SW 1271 (cell line): ENCODE measurements at places on chromosomes 16 and 17.

- DNase-seq = no peak
These were observed 258.2 kb downstream of the PARN start for GRCh38 chr16:14371778-14372431.

DNA sequence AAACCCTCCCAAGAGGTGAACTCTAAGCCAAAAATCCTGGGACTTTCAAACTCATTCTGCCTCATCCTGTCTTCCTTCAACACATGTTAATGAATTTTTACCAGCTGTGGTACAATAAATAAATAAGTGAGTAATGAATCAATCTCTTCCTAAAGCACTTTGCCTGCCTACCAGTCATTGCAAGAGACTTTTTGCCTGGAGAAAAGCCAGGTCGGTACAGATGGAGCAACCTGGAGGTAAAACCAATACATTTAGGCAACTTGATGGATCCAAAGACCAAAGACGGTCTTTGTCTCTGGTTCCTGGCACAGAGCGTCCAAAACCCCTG is 324.2 kb downstream of the PMP22 start:
- DNase-seq = no peak

DNA sequence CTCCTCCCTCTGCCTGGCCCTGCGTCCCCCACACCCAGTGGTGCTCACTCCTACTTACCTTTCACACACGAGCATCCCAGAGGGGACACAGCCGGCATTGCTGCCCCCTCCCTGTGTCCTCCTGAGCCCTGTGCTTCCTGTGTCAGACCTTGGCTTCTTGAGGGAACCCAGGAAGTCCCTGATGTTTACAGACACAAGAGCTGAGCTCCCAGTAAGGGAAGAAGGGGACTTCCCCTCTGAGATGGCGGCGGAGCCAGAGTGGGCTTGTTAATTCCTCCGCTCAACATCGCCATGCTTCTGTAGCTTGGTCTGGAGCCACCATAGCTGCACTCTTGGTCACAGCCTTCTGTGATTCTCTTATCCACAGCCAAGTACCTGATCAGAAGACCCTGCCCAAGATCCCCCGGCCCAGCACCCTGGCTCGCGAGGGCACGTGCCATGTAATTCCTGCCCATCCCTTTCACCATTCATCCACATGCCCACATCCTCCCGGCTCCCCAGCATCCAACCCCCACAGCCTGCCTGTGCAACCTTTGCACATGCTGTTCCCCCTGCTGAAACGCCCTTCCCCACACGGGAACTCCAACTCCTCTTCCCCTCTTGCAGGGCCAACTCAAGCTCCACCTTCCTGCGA is 127.4 kb upstream of the FOXF1 start:
- no peak for DNase-seq

GRCh38 chr16:30011714-30012504 is 1.1 kb upstream of the DOC2A start:
- DNase-seq = no peak

GRCh38 chr16:10138881-10139280 is 43.3 kb downstream of the GRIN2A start:
- no peak for DNase-seq
